NCI-H1694 treated with DMSO at 0.1 percent for 48 hours (cell line): ENCODE measurements at places on chromosomes 12 and 14.

- no peak for DNase-seq
Observed at GRCh38 chr12:70960484-70960883, 39.9 kb upstream of the PTPRR start.

DNA sequence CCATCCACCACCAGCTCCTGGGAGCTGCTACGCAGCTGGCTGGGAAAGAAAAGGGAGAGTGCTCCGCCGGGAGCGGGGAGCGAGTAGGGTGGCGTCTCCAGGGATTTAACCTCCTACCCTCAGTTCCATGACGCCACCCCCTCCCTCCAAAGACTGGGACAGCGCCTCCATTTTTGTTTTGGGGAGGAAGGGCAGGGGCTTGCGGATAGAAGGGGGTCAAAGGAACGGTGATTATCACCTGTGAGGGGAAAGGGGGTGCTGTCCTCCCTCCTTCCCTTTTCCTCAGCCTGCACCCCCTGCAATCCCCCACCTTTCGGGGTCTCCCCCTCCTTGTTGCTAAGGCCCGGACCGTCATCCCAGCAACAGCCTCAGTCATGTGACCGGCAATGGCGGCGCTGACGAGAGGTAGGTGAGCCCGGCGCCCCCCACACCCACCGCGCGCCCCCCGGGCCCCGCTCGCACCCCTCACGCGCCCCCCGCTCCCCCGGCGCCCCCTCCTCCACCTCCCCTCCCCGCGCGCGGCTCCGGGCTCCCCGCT is at the start of gene DTX3:
Gene DTX3 (plus strand): TSS at position 371 of the 538 bp plus-strand sequence. CDS start 1,694 bp downstream, outside the sequence.
- DNase-seq = no peak

DNA sequence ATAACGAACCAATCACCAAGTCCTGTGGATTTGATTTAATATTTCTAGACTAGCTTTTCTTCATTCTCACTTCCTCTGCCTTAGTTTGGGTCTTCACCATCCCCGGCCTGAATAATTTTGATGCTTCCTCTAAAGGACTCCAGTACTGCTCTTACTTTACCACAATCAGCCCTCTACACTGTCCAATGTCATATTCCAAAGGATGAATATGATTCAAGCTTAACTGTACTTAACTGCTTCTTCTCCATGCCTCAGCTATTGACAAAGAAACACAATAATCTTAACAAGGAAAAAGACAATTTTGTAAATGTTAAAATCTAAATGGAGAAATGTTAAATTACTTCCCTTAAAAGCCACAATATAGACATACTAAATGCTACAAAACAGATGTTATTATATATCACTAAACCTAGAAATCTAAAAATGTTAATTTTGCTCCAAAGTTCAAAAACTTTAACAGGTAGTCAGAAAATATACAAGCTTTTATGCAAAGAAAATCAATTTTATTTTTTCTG is 70.2 kb downstream of the STXBP6 start:
- DNase-seq = no peak

DNA sequence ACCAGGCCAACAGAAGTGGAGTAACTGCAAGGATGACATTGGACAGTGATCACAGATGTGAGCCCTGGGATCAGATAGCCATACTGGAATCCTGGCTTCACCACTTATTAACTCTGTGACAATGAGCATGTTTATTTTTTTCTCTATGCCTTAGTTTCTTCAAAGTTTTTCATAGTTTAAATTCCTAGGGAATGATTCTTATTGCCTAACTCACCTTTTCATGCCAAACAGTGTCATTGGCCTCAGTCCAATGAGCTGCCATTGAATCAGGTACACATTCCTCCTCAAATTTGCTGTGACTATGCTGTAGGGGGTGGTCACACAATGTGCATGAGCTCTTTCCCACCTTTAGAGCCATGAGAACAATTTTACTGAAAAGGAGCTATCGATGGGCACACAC is 342.3 kb downstream of the SYT1 start:
- no peak for DNase-seq

DNA sequence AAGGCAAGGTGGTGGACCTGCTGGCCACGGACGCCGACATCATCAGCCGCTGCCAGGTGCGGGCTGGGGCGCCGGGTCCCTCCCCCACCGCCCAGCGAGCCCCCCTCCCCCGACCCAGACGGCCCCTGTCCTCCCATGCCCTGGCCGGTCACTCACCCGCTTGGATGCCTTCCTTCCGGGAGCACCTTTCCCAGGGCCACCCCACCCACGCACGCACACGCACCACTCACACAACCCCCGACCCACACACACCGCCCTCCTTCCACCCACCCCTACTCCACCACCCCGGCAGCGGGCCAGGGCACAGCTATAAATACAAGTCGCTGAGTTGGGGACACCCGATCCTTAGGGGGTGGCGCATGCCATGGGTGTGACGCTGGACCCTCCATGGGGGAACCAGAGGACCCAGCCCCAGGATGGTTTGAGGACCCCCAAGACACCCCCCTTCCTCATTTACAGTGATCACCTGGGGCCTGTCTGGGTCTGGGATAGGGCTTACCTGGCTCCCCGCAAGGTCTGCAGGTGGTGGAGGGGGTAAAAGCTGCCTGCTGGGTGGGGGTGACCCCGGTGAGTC is 465 bp downstream of the ADSS1 start:
- DNase-seq = no peak

- no peak for DNase-seq
Observed at GRCh38 chr14:85142982-85143381, 387.0 kb upstream of the FLRT2 start.

DNA sequence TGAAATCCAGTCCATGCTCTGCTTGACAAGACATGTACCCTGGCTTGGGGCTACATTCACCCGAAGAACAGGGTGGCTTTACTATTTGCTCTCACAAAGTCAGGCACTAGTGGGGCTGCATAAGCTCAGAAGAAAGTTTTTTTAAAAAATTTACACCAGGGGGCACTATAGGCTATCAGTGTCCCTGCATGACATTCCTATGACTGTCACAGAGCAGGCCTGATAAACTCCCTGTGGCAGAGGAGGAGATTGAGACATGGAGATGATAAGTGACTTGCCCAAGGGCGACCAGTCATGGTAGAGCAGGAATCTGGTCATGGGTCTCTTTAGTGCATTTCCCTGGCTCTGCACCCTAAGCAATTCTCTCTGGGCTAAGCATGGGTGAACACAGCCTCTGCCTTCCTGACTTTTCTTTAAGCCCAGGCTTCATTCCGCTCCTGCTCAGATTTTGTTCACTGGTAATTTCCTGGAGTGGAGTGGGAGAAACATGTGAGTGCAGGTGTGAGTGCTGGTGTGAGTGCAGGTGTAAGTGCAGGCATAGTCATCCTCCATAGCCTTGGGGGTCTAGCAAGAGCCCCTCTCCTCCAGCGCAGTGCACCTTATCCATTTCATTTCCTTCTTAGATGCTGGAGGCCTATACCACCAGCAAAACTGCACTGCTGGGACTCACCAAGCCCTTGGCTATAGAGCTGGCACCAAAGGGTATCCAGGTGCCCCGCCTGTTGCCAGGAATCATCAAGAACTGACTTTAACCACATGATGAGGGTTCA is 91.6 kb downstream of the DHRS2 start:
- DNase-seq = peak; percentile 19

DNA sequence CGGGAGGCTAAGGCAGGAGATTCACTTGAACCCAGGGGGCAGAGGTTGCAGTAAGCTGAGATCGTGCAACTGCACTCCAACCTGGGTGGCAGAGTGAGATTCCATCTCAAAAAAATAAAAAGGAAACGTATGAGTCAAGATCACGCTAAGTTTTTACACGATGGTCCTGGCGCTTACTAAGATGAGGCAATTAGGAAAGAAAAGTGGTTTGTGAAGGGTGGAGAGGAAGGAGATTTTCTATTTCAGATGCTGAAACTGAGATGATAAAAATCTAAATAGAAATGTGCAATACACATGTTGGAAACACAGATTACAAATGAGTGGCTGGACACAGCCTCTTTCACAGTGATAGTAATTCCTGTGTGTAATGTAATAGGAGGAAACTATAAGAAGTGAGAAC is 63.2 kb downstream of the KDM5A start:
- DNase-seq = no peak

DNA sequence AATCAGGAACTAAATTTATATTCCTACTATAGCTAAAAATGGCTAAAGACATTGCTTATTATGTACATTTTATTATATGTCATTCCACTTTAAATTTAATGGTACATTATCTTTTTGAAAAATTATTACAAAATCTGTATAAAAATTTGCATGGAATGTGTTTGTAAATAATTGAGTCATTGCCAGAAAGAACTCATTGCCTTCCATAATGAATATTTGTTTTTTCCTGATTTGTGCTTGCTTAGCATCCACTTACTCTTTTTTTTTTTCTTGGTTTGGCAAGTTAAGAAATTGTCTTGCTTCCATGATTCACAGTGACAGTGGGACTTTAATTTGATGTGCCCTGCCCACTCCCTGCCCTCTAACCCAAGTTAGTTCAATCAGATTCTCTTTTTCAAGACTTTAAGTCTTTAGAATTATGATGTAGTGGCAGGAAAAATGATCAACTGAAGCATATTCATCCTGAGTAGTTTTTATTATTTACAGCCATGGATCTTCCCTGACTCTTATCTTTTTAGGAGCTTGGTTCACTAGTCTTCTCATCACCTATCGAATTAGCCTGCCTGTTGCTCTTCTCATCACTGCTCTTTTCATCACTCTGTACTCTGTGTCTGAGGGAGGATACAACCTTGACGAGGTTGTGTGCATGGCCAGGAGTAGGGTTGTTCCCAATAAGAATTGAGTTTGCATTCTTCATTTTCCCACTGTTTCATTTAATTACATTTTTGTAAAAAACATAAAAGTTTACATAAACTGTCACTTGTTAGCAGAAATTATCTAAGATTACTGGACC is 442.0 kb downstream of the BTG1 start:
- DNase-seq = no peak

DNA sequence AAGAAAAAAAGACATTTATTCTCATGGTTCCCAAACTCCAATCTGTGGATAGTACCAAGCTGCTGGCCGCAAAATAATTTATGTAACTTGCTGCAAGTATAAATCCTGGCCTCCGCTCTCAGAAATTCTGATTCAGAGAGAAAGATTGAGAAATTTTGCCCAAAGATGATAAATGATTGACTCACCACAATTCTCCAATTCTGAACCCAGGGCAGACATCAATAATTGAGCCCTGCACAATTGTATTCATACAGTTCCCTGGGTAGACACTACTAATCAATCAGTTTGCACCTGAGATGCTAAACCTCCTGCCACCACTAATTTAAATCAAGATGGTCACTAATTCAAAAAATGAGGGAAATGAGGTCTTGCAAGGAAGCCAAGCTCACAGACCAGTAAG is 38.2 kb downstream of the TRPV4 start:
- DNase-seq = no peak

- DNase-seq = no peak
Observed at GRCh38 chr14:62062645-62063044, 300.4 kb downstream of the SNAPC1 start.

GRCh38 chr12:50597200-50598195 is 92.7 kb downstream of the DIP2B start:
- no peak for DNase-seq

GRCh38 chr12:78229591-78230101 is 399.0 kb downstream of the NAV3 start:
- no peak for DNase-seq

DNA sequence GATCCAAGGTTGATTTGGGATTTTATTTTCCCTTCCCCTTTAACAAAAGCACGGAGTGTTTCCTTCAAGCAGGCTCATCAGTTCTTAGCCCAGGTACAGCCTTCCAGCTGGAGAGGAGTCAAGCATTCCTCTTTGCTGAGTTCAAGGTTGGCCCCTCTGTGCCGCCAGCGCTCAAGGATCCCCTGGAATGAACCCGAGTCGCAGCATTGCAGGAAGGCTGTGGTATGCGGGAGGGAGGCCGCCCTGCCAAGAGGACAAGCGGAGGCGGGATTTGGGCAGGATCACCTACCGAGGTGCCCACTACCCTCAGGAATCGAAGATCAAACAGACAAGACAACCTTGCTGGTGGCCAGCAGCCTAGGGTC is 53.9 kb upstream of the NCOR2 start:
- DNase-seq = no peak

DNA sequence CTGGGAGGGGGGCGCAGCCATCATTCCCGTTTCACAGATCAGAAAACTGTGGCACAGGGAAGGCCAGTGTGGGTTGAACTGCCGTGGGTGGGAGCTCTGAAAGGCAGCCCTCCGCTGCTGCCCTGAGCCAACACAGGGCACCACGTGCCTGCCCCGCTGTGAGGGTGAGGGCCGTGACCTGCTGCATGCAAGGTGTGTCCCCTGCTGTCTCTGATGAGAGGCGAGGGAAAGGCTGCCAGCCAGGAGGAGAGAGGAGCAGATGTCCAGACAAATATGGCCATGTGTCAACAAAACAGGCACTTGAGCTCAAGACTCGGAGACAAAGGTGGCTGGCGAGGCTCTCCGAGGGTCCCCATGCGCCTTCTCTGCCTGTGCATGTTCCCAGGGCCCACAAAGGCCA is 108.8 kb downstream of the RBM19 start:
- DNase-seq = no peak

GRCh38 chr14:101476258-101476915 is 84.9 kb upstream of the DIO3 start:
- no peak for DNase-seq

DNA sequence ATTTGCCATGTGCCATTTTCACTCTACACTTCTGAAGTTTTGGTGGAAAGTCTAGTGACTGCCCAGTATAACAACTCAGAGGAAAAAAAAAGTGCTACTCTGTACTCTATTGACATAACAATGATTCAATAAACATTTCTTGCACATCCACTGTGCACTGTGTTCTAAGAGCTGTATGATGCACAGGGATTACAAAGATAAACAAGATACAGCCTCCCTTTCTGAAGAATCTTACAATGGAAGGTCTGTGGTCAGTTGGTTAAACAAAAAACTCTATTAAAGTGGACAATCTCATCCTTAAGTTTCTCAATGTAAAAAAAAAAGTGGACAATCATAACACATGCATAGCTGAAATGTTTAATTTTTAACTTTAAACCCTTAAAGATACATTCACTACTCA is 105.7 kb upstream of the RASSF8 start:
- DNase-seq = no peak

- peak; percentile 75 for DNase-seq
Observed at GRCh38 chr14:34722723-34723545, 8.5 kb upstream of the CFL2 start.

- DNase-seq = no peak
Observed at GRCh38 chr14:73823339-73823885, 28.2 kb upstream of the PTGR2 start.

DNA sequence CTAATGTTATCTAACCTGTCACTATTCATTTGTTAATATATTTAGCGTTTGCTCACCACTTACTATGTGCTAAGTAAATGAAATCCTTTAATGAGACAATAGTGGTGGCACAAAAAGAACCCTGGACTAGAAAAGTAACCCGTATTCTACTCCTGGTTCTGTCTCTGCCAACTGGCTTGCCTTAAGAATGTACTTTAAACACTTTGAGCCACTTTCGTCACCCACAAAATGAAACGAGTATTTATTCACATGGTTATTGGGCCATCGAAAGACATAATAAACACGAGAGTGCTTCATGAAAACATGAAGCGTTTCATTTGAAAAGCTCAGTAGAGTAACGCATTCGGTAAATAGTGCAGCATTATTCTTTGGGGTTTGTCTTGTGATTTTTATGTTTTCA is 254.7 kb downstream of the EGLN3 start:
- no peak for DNase-seq
